Left renal cortex interstitium (tissue), 4 donors: ENCODE measurements at places on chromosomes 2 and 18. TPM values are rescaled to one million over a fixed set of nuclear protein-coding genes. Genes with fewer than 3 reads are reported as not detected.

SMYD1 gene
- polyA plus RNA-seq: not detected

YPEL5 gene
- polyA plus RNA-seq: 127 TPM

ERBB4 gene
- 51.6 TPM for polyA plus RNA-seq

ADGRF3 gene
- 2.4 TPM for polyA plus RNA-seq
